Uterus (tissue), 4 donors: ENCODE measurements at places on chromosomes 3 and 15.

DNA sequence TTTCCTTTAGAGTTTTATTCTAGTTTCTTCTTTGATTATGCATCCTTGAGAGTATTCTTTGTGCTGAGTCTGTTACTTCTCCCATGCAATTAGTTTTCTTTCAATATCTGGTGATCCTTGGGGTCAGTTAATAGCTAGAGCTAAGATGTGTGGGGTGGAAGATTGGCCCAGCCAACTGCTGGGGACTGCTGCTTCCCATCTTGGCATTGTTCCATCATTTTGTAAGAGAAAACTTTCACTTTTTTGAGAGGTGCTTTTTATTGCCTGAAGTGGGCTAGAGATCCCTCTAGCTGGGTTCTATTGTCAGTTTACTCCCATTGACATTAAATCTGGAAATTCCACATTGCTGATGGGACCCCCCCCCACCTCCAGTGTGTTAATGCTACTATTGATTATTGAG lies 15.4 kb downstream of the BCL2L10 start:
- H3K36me3 ChIP-seq = no peaks in the 10 kb centered on the region
- DNase-seq = no peak
- H3K4me1 ChIP-seq = peaks cover 17% of the 10 kb centered on the region
- H3K27ac ChIP-seq = peak overlapping the region; percentile 87
- H3K27me3 ChIP-seq = no peaks in the 10 kb centered on the region

- H3K4me1 ChIP-seq = no peaks in the 10 kb centered on the region
- no peaks in the 10 kb centered on the region for H3K27me3 ChIP-seq
- H3K4me3 ChIP-seq = no peak overlapping the region
- no peak for DNase-seq
- no peaks in the 10 kb centered on the region for H3K36me3 ChIP-seq
Measured at GRCh38 chr3:150240891-150241290, 167.2 kb upstream of the TSC22D2 start.

DNA sequence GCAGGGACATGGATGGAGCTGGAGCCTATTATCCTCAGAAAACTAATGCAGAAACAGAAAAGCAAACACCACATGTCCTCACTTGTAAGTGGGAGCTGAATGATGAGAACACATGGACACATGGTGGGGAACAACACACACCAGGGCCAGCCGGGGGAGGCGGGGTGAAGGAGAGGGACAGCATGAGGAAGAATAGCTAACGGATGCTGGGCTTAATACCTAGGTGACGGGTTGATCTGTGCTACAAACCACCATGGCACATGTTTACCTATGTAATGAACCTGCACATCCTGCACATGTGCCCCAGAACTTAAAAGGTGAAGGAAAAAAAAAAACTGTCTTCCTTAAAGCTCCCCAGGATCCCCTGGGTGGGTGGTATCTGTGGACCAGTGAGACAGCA lies 87.1 kb downstream of the ADAMTS17 start:
- DNase-seq = no peak
- no peaks in the 10 kb centered on the region for H3K36me3 ChIP-seq
- no peak overlapping the region for H3K4me3 ChIP-seq
- H3K27ac ChIP-seq = no peak overlapping the region

- no peak overlapping the region for H3K27ac ChIP-seq
- H3K4me3 ChIP-seq = no peak overlapping the region
- H3K27me3 ChIP-seq = no peaks in the 10 kb centered on the region
- DNase-seq = no peak
- H3K36me3 ChIP-seq = no peaks in the 10 kb centered on the region
Measured at GRCh38 chr3:5390221-5390620, 202.7 kb downstream of the EDEM1 start.

DNA sequence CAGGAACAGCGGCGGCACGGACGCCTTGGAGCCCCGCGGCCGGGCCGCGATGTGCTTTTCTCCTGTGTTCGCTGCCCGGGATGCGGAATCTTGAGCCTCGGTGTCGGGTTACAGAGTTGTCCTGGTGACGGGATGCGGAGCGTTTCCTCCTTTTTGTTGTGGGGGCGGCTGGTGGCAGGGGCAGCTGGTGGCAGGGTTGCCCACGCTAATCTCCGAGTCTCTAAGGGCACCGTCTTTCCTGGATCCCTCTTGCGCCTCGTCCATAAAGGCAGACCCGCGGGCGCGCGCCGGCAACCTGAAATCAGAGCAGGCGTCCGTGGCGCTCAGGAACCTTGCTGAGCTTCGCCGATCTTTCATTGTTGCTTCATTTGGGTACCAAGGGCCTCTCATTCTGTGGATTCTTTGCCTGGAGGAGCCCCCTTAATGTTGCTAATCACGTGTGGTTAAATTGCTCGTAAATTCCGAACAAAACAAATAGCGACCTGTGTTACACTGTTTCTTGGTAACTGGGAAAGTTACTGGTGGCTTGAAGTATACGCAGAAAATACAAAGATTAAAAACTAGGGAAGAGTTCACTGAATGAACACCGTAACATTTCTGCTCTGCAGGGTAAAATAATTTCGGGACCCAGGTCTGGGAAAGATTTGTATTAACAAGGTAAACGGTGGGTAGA lies 844 bp upstream of the PFN2 start:
- no peak for DNase-seq
- H3K27ac ChIP-seq = peak overlapping the region; percentile 94
- peaks cover 5% of the 10 kb centered on the region for H3K36me3 ChIP-seq
- no peaks in the 10 kb centered on the region for H3K27me3 ChIP-seq
- peak overlapping the region; percentile 73 for H3K4me3 ChIP-seq
- H3K4me1 ChIP-seq = peaks cover 9% of the 10 kb centered on the region

DNA sequence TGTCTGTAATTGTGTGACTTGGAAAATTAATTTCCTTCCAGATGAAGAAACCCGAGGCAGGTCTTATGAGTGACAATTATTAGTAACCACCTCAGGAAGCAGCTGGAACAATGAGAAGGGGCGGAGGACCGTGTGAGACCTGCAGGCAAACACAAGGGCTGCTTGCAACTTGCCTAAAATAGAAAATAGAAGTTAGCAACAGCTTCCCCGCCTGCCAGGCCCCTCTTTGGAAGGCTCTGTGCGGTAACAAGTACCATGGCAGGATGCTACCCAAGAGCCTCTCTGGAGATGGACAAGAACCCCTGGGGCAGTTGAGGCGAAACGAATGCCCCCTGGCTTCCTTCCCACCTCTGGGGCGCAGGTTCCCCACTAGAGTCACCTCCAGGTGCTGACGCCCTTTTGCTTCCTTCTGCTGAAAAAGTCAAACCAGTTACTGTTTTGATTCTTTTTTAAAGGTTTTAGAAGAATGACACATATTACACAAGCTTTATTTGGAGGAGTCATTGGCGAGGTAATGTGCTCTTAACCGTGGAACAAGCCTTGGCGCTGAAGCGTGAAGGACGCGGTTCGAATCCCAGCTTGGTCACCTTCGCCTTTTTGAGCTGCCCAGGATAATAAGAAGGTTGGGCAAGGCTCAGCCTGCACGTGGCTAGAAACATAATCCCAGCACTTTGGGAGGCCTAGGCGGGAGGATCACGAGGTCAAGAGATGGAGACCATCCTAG lies 47.0 kb upstream of the SYNM start:
- peak; percentile 39 for DNase-seq
- no peaks in the 10 kb centered on the region for H3K36me3 ChIP-seq
- no peak overlapping the region for H3K4me3 ChIP-seq
- H3K27me3 ChIP-seq = no peaks in the 10 kb centered on the region
- no peaks in the 10 kb centered on the region for H3K4me1 ChIP-seq
